ENCODE measurements at places on chromosomes 5 and 9.

DNA sequence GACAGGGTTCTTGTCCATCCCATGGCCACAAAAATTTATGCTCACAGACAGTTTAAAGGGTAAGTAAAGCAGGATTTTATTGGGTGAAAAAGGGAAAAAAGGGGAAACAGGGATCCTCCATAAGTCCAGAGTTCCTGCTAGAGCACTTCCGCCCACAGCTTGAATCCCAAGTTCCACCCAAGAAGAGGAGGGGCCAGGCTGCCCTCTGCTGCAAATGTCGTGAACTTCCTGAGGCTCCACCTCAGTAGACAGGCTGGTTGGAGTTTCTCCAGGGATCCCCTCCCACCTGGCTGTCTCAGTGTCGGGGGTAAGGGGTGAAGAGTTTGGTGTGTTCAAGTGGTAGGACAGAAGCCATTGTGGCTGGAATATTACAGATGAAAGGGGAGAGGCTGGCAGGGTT, 275.0 kb upstream of the SGCD start:
- no peak for DNase-seq

- no peak for DNase-seq
Measured at GRCh38 chr9:69499959-69500358, 172.2 kb downstream of the APBA1 start.

DNA sequence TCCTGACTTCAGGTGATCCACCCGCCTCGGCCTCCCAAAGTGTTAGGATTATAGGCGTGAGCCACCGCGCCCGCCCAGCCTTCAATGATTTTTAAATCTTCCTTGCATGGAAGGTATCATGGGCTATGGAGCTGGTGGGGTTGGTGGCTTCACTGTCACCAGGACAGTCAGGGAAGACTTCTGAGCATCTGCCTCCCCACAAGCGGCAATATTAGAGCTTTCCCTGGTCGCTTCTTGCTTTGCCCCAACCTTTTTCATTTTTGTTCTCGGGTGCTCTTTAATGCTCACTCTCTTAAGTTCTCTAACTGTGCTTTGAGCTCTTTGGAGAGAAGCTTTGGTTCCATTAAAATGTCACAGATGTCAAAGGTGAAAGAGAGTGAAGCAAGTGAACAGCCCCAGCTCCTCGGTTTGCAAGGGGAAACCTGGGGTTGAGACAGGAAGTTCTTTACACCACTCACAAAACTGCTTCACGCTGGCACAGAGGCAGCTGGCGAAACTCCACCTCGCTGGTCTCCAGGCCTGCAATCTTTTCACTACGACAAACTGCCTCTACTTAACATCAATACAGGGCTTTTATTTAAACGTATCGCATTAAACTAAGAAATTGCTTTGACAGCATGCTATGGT, 142.5 kb upstream of the RETREG1 start:
- DNase-seq: no peak

DNA sequence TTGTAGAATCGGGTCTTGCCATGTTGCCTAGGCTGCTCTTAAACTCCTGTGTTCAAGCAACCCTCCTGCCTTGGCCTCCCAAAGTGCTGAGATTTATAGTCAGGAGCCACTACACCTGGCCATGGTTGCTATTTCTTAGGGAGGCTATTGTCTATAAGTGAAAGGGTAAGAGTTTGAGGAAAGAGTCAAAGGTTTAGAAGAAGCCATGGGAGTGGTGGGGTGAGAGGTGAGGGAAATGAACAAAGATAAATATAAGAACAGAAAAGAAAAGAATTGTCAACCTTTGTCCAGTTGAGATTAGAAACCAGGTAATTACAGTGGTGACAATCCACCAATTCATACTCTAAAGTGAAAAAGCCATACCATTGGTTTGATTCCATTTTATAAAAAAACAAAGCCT, 32.6 kb upstream of the RANBP6 start:
- DNase-seq: no peak

DNA sequence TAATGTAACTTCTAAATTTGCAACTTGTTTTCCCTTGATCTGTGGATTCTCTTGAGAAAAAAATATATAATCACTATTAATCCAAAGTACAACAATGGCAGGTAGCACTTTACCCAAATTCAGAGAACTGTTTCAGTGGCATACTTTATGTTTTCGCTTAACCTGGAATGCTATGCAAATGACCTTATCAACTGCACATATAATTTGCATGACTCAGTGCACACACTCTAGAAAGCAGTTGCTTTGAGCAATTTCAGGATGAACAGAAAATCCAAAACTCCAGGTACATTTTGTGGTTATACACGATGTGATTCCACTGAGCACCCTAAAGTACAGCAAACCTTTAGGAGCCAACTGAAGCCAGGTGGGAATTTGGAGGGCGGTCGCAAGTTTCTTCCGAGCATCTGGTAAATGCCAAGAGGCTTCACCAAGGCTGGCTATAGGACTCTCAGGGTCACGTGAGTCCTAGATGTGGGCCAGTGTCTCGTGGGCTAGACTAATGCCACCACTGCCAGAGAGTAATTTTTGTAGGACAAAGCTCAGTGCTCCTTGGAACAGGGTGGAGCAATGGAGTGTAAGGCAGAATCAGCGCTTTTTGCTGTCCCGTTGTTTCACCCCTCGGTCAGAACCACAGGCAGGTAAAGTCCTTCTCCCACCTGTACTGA, 37.3 kb downstream of the DMGDH start:
- DNase-seq: no peak
